ENCODE measurements at places on chromosomes 3 and 15.

- DNase-seq: no peak
These were observed 31.9 kb downstream of the CEP63 start for GRCh38 chr3:134517791-134518190.

GRCh38 chr15:38506997-38507396, 53.1 kb downstream of the FAM98B start:
- no peak for DNase-seq

DNA sequence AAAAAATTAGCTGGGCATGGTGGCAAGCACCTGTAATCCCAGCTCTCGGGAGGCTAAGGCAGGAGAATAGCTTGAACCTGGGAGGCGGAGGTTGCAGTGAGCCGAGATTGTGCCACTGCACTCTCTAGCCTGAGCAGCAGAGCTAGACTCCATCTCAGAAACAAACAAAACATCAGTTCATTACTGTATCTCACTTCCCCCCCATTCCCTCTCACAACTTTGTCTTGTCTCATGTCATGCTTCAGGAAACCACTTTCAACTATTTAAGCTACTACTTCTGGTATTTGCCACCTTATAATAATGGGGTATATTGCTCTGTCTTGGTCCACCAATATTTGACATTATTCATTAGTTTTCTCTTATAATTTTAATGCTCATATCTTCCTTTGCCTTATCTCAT, 26.2 kb downstream of the PIK3CA start:
- no peak for DNase-seq

DNA sequence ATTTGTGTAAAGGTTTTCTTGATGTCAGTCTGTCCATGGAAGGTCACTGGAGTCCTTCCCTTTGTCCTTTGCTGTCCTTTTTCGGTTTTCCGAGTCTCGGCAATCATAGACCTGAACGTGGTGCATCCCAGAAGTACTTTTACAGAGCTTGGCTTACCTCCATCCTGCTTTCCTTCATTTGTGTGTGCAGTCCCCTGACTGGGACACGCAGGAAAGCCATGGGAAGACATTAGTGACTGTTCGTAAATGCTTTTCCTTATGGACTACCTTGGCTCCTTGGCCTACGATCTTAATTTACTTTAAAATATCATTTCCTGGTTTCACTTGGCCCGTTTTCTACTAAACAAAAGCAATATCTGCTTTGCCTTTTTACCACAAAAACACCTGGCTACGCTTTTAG, 328.4 kb upstream of the RARB start:
- DNase-seq: no peak

DNA sequence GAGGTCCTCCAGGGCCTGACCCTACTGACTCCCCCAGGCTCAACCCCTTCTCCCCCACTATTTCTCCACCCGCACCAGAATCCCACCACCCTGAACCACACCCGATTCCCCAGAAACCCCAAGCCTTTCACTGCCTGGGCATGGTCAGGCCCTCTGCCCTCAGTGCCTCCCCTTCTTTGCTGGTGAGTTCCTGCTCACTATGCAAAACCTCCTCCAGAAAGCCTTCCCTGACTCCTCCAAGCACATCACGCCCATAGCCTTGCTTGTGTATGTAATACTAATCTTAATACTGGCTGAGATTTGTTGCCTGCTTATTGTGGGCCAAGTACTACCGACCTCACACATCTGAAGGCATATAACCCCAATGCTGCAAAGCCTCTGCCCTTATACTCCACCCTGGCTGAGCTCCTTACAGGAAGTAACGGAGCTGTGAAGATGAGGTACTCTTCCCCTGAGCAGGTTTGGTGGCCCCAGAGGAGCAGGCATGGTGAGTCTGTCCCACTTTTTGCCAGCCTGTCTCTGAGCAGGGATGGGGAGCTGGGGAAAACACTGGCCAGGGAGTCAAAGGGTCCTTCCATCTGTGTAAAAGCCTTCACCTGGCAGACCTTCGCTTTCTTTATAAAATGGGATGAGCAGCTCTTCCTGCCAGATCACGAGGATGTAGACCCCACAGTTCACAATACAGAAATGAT, 9.5 kb downstream of the RAB6B start:
- no peak for DNase-seq

Measured in brain pericyte (primary cell).